NCI-H526 (cell line): ENCODE measurements at places on chromosomes 5 and 9.

- peak; percentile 22 for DNase-seq
Measured at GRCh38 chr5:76332102-76332501, 71.0 kb upstream of the IQGAP2 start.

- DNase-seq, result no peak
Measured at GRCh38 chr5:113546703-113547183, 33.2 kb downstream of the YTHDC2 start.

DNA sequence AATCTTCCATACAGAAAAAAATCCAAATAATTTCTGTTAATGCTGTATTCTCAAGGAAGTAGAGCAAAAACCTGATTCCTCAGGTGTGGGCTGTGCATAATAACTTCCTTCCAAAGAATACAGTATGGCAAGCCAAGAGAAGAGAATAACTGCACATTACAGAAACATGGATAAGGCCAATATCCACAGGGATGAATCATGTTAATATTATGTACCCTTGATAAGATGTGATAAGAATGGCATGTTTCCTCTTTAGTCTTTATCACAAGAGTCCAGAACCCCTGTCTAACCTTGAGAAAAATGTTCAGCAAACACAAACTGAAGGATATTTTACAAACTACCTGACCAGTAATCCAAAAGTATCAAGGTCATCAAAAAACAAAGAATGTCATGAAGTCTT lies 795.8 kb downstream of the SEMA5A start:
- DNase-seq, result no peak

- DNase-seq, result no peak
Measured at GRCh38 chr5:143231973-143232812, 171.3 kb downstream of the NR3C1 start.

GRCh38 chr9:89204801-89205200 lies 26.2 kb upstream of the SHC3 start:
- no peak for DNase-seq

DNA sequence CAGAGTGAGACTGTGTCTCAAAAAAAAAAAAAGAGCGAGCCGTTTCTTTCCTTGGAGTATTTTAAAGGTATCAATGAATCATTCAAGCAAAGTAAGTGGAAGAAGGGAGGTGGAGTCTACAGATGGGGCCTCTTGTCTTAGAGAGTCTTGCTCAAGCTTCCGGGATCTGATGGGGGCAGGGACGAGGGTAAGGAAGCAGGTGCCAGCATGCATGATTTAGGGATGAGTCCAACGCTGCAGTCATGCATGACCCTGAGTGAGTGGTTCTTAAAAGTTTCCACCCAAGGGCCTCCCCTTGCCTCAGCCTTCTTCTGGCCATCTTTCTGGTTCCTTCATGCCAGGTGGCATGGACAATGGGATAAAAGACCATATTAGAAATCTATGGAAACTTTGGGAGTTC lies 79.6 kb downstream of the MYO10 start:
- DNase-seq, result no peak

DNA sequence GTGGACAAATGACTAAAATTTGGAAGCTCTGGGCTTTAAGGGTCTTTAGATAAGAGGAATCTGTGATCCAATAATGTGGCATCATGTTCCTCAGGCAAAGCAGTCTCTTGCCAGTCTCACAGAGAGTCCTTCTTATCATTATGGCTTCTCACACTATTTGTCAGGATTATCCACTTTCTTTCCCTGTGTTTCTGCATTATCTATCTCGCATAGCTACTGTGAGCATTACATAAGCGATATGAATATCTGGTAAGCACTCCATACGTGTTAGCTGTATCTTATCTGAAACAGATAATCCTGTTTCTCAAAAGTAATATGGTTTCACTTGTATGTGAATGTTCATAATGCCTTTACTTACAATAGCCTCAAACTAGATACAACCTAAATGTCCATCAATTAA lies 9.6 kb downstream of the MCC start:
- DNase-seq, result no peak

- no peak for DNase-seq
Measured at GRCh38 chr9:132147839-132148238, 14.0 kb upstream of the NTNG2 start.

GRCh38 chr9:135588371-135588770 lies 26.8 kb downstream of the PAEP start:
- no peak for DNase-seq

GRCh38 chr5:80964491-80964890 lies 4.3 kb downstream of the RASGRF2 start:
- DNase-seq, result no peak

DNA sequence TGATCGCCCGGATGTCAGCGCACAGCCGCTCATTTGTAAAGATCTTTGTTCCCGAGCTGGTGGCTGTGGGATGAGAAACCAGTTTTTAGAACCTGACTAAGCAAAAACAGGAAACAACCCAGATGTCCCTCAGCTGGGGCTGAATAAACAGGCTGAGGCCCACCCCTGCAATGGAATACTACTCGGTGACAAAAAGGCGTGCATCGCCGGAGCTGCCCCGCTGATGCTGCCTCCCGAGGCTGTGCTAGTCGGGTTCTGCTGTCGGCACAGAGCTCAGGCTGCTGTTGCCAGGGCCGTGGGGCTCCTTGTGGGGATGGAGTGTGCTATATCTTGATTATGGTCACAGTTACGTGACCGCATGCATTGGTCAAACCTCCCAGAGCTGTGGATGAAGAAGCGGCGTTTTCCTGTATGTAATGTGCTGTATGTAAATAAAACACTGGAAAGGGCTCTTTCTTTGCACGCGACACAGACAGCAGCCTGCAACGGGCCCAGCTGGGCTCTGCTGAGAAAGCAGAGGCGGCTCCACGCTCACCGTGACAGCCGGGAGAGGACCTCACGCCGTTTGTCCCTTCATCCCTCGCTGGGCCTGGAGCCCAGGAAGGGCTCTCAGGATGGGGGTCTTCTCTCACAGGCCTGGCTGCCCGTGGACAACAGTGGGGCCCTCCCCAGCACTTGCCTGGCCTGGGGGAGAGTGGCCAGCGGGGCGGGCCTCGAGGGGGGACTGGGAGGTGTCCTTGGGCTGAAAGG lies 51.5 kb upstream of the RNU6ATAC start:
- DNase-seq, result no peak

GRCh38 chr5:159657771-159658170 lies 258.5 kb upstream of the ADRA1B start:
- no peak for DNase-seq

GRCh38 chr5:42887097-42887496 lies 75.4 kb upstream of the SELENOP start:
- peak; percentile 71 for DNase-seq

DNA sequence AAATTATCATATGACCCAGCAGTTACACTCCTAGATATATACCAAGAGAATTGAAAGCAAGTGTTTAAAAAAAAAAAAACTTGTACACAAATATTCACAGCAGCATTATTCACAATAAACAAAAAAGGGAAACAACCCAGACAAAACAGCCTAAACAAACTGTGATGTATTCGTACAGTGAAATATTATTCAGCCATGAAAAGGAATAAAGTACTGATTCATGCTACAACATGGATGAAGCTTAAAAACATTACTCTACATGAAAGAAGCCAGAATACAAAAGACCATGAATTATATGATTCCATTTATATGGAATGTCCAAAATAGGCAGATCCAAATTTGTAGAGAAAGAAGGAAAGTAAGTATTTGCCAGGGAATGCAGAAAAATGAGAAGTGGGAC lies 161.1 kb downstream of the CWC27 start:
- no peak for DNase-seq

- DNase-seq, result no peak
Measured at GRCh38 chr9:131635285-131635684, 90.0 kb downstream of the PRRT1B start.

- no peak for DNase-seq
Measured at GRCh38 chr9:87193925-87194868, 246.9 kb upstream of the GAS1 start.

GRCh38 chr9:37480759-37481158 lies 5.0 kb upstream of the POLR1E start:
- DNase-seq, result peak; percentile 18

DNA sequence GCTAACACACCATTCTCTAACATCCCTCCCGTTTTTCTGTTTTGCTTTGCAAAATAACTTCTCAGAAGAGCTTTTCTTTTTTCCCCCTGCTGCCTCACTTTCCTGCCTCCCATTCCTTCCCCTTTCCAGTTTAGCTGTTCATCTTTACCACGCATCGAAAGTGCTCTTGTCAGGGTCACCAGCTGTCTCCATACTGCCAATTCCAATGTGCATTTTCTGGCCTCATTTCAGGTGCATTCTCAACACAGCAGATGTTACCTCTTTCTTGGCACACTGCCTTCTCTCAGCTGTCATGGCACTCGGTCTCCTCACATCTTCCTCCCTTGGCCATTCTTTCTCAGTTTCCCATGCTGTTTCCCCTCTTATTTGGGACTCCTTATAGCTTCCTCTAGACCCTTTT lies 9.5 kb downstream of the ARSK start:
- no peak for DNase-seq

DNA sequence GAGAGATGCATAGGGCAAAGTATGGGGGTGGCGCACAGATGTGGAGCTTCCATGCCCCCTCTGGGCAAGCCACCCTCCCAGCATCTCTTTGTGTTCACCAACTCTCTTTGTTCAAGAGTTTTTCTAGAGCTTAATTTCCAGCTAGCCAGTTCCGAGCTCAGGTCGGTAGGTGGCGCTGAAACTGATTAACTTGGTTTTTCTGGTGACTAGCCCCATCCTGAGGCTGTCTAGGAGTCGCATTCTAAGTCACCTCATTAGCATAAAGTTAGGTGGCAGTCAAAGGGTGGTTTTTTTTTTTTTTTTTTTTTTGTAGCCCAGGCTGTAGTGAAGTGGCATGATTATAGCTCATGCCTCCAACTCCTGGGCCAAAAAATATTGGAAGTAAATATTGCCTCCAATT lies 476.4 kb downstream of the KDM4C start:
- DNase-seq, result peak; percentile 4

DNA sequence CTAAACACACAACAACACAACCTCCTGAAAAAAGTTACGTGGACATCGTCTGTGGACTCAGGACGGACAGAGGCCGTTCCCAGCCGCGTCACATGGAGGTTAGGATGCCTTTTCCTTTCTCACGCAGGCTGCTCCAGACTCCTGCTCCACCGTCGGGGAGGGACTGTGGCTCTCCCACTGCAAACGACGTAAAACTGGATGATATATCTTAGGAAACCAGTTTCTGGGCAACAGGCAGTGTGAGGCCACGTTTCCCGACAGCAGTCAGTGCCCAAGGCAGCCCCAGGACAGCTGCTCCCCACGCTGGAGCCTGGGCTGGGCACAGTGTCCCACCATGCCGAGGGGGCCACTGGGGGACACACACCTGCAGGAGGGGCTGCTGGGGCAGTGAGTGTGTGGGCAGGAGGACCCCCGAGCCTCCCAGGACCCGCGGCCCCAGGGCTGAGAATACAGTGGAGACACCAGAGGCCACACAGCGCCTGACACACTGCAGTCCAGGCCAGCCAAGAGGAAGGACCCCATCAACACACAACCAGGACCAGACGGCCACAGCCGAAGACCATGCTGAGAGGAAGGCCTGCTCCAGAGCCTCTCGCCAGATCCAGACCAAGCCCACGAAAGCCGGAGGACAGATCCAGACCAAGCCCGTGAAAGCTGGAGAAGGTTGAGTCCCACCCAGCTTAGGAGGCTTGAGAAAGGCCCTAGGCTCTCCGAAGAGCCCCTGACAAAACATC lies 26.2 kb downstream of the EXD3 start:
- no peak for DNase-seq

DNA sequence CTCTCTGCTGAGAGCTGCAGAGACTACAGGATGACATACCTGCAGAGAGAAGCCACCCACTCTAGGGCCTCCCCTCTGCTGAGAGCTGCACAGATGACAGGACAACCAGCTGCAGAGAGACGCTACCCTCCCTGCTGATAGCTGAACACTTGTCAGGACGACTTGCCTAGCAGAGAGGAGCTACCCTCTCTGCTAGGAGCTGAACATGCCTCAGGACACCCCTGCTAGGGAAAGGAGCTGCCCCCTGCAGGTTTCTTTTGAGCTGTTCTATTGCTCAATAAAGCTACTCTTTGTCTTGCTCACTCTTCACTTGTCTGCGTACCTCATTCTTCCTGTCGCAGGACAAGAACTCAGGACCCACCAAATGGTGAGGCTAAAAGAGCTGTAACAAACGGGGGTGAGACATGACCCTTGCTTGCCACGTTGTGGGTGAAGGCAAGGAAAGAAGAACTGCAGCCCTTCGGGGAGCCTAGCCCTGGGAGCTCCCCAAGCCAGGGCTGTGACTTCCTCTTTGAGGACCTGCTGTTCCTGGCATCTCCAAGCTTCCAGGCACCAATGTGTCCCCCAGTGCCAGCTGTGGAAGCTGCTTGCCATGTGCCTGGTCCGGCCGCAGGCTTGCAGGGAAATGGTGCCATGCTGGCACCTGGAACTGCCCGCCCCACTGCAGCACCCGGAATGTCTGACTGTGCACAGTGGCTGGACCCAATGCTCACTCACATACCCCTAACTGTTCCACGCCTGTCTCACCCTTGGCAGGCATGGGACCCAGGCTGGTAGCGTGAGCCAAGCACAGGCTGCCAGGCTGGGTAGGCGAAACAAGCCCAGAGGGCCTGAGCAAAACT lies 5.1 kb upstream of the TESK1 start:
- no peak for DNase-seq

DNA sequence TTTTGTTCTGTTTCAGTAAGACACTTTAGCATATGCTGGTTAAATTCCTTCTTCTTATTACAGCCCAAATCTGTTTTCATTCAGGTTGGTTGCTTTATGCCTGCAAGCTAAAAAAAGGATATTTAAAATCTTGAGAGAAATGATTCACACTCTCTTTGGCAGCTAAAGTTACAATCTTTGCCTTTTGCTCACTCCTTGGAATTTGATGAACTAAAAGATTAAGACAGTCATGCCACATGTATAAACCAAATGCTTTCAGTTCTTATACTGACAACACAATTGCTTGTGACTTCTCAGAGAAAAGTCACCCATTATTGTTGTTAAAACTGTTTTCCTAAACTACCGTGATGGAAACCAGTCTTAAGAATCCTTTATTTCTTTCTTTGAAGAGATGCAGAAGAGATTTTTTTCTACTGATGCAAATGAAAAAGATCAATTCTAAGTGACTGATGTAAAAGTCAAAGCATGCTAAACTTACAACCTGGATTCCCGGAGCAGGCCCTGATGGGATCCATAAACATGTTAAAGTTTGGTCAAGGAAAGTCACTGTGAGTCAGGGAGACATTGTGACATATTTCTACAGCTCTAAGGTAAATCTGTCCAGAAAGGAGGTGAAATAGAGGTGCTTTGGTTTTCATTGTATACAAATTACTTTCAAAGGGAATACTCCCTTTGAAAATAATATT lies 144.2 kb upstream of the CDH10 start:
- no peak for DNase-seq

DNA sequence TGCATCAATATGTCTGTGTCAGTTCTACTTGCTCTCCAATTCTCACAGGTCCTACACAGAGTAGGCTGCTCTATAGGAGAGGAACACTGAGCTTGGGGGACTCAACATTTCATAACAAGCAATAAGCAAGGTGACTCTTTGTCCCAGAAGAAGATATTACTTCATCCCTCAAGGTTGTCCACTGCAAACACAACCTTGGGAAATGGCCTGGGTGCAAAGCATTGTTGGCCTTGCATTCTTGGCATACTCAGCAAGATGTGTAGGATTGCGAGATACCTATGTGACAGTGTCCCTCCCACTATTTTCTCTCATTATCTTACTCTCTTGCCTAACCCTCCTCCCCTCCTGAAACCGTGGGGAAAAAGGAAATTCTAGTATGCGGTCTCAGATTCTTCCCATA lies 169.8 kb upstream of the FREM1 start:
- DNase-seq, result no peak

- DNase-seq, result no peak
Measured at GRCh38 chr5:164296603-164297080, 791.2 kb downstream of the MAT2B start.
